ENCODE measurements at places on chromosomes 5 and 9. TPM values are rescaled to one million over a fixed set of nuclear protein-coding genes. Genes with fewer than 3 reads are reported as not detected.
A peak's percentile ranks its signal among the peaks of the same experiment; 100 is the strongest.

GRCh38 chr9:19480345-19480744 is 71.5 kb downstream of the ACER2 start:
- no peak for DNase-seq

DNA sequence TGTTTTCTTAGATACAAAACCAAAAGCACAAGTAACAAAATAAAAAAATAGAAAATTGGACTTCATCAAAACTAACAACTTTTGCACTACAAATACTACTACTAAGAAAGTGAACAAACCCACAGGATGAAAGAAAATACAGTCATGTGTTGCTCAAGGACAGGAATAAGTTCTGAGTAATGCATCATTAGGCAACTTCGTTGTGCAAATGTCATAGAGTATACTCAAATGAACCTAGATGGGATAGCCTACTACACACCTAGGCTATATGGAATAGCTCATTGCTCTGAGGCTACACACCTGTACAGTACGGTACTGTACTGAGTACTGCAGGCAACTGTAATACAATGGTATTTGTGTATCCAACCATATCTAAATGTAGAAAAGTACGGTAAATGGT is 88.3 kb downstream of the RAPGEF1 start:
- DNase-seq: no peak

DNA sequence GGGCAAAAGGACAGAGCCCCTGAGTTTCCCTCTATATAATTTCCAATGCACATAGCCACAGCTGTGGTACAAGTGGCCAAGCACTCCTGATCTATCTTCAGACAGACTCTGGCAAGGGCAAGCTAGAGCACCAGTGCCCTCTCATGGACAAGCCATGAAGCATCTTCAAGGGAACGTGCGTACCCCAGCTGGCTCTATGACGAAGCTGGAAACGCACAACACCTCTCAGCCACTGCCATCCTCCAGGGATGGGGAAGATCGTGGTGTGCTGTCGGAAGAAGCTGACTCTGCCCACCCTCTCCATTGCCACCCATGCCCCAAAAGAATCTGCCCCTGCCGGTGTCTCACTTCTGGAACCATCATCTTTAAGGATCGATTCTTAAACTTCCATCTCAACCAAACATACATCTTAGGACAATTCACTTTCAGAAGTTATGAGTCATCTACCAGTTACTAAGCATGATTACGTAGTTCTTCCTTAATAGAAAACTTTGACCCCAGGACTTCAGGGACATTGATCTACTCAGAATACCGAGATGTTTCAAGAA is 482.9 kb downstream of the AGTPBP1 start:
- peak; percentile 43 for DNase-seq

DNA sequence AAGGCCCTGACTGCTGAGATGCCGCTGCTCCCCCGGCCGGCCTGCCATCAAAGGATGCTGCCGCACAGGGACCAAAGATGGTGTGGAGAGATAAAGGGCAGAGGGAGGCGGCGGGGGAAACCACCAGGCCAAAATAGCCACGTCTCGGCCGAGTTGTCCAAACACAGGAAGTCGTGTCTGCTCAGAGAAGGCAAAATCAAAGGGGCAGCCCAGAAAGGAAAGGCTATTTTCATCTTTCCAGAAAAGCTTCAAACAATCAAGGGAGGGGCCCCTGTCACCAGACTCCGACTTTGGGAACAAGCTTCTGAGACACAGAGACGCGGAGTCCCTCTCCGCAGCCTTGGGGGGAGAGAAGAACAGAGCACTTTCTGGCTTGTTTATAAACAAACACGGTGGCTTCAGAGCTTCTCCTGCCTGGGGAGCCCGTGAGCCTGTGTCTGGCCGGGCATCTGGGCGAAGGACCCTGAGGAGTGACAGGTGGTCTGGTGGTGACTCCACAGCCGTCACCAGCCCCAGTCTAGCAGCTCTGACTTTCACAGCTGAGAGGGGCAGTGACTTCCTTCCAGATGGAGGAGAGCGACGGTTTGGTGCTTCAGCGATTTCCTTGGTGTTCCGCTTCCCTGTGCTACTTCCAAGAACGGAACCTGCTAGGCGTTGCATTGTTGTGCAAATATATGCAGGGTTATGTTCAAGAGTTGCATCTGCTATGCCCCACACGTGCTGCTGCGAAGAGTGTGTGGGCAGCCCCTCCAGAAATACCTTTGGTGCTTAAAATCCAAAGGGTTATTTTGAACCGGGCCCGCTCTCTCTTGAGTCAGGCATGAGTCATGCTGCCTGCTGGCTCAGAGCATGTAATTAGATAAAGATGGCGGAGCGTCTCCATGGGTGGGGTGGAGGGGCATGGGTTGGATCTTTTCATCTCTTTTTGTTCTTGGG is 24.0 kb downstream of the ADAMTSL2 start:
- DNase-seq: no peak

- DNase-seq: no peak
These were observed 38.3 kb downstream of the RASEF start for GRCh38 chr9:83024506-83025125.

DNA sequence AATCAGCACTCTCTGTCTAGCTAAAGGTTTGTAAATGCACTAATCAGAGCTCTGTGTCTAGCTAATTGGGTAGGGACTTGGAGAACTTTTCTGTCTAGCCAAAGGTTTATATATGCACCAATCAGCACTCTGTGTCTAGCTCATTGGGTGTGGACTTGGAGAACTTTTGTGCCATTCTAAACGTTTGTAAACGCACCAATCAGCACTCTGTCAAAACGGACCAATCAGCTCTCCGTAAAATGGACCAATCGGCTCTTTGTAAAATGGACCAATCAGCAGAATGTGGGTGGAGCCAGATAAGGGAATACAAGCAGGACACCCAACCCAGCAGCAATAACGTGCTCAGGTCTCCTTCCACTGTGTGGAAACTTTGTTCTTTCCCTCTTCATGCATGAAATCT is 298.6 kb upstream of the PTPRD start:
- no peak for DNase-seq

GRCh38 chr5:166073901-166074581 is 2217.4 kb upstream of the WWC1 start:
- no peak for DNase-seq

- DNase-seq: peak; percentile 70
These were observed 9.6 kb downstream of the STK10 start for GRCh38 chr5:172178301-172178987.

DNA sequence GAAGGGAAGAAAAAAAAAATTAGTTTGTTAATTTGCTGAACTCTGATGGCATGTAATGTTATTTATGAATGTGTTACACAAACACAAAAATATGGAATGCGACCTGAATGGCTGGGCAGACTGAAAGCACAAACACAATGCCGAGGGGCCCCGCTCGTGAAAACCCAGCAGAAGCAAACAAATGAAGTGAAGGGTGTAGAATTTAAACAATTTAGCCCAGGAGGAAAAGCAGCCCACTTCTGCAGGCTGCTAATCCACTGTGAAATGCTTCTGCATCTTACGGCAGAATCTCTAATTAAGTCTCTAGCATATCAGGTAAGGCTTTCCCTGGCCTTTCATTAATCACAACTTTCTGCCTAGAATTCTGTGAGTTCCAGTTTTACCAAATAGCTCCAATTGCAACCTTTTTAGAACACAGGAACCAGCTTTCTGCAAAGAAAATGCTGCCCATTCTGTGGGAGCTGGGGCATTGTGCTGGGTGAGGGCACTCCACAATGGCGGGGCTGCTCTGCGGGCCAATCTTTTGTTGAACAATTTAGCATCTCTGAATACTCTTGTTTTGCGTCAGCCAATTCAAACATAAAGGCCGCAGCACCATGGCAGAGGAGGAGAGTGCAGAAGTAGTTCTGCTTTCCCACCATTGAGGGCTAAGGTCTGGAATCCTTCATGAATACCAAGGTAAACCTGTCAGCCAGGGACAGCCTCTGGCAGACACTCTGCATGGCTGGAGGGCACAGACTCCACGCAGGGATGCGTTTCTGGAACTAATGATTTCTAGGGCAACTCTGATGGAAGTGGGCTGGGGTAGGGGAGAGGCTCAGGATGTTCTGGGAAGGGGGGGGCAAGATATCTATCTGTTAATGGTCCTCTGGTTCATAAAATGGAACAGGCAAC is 66.4 kb downstream of the PTCH1 start:
- DNase-seq: no peak

DNA sequence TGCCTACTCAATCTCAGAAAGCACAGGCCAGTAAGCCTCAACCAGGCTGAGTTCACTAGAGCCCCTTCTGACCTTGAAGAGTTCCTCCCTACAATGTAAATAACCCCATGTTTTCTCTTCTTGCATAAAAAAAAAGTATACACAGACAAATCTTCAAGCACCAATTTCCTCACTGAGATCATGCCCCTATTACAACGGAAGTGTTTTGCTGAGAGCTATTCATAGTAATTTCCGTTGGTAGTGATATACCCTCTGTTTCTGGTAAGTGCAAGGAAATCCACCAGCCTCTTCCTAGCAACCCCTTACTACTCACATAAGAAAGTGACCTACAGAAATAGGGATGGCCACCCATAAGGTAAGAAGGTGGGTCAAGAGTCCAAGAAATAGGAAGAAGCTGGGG is 76.4 kb upstream of the TARS1 start:
- no peak for DNase-seq

DNA sequence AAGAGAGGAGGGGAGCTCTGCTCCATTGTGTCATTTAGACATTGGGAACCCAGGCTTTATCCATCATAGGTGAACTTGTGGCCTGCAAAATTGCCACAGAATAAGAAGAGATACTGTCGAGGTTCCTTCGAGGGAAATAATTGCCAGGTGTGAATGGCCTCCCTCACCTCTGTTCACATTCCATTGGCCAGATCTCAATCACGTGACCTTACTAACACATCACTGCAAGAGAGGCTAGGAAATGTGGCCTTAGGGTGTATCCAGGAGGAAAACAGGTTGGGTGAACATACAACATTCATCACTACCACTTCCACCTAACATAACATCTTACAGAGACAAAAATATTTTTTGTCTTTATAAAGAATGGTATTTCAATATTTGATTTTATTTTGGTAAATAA is 182.1 kb downstream of the FBXL7 start:
- DNase-seq: no peak

DNA sequence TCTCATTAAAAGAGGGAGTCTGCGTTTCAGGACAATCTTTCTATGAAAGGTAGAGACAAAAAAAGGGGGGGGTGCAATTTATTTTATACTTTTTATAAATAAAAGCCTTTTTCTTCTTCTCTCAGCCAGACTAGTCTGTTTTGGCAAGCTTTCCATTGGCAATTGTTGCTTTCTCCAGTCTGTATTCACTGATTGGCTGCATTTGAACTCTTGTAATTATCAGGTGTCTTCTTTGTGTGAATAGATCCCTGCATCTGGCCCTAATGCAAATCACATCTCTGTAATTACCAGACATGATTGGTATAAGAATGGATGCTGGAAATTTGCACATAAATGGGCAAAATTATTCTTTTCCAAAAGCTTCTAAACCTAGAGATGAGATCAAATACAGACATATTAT is 7.6 kb upstream of the EQTN start:
- no peak for DNase-seq

DNA sequence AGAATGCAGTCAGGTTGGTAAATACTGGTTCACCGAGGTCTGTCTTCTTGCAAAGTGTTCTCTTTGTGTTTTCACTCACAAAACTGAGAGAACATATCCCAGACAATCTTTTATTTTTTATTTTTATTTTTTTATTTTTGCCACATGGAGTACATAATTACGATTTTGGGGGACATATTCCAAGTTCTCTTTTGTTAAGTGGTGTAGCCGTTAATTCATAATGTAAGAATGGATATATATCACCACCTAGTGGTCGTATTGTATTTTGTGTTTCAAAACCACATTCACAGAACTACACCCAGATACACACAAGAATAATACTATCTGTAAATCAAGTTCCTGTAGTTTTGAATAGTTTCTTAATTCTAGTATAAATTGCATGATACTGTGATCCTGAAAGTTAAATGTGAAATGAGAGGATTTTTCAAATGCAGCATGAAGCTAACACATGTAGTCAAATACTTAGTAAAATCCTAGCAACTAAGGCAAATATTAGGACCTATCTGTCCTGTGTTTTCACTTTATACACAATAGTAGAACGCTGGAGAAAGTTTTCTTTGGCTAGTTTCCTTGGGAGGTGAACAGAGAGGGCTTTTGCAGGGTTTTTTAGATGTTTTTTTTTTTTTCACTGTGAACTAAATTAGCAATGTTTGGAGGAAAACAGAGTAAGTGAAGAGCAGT is 92.7 kb downstream of the VCAN start:
- no peak for DNase-seq

DNA sequence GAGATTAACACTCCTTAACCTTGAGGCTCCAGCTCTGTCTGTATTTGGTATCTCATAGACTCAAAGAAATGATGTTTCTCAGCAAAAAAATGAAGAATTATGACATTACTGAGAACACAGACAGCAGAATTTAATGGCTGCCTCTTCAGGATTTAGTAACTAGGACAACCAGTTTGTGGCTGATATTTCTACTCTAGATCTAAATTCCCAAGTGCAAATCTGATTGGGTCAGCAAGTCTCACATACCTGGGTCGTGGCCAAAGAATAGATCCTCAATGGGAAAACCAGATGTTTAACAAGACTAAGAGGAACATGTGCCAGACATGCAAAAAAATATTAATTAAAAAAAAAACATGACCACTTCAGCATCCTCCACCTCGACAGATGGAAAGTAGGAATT is 608.9 kb downstream of the DTWD2 start:
- no peak for DNase-seq

- no peak for DNase-seq
These were observed 54.4 kb downstream of the ENTREP1 start for GRCh38 chr9:69379270-69379982.

GRCh38 chr9:2181792-2182191 is 166.6 kb downstream of the SMARCA2 start:
- no peak for DNase-seq

- no peak for DNase-seq
These were observed 42.3 kb upstream of the MCTP1 start for GRCh38 chr5:95327211-95327610.

Gene PFN3
- total RNA-seq: not detected

Gene PCDHB14
- total RNA-seq: not detected

Gene BARHL1
- not detected for total RNA-seq

Gene UNC5A
- not detected for total RNA-seq

Gene PRUNE2
- 0.40 TPM for total RNA-seq

Gene NUP155
- 56.6 TPM for total RNA-seq

Gene KCNV2
- not detected for total RNA-seq

Gene ENTREP1
- total RNA-seq: not detected

Gene ANKRD31
- total RNA-seq: 0.28 TPM
